ENCODE measurements at places on chromosomes 5 and 9.

GRCh38 chr9:137880160-137880975 is 2.8 kb downstream of the CACNA1B start:
- no peak for DNase-seq

GRCh38 chr9:34123682-34124081 is 2.8 kb downstream of the DCAF12 start:
- no peak for DNase-seq

DNA sequence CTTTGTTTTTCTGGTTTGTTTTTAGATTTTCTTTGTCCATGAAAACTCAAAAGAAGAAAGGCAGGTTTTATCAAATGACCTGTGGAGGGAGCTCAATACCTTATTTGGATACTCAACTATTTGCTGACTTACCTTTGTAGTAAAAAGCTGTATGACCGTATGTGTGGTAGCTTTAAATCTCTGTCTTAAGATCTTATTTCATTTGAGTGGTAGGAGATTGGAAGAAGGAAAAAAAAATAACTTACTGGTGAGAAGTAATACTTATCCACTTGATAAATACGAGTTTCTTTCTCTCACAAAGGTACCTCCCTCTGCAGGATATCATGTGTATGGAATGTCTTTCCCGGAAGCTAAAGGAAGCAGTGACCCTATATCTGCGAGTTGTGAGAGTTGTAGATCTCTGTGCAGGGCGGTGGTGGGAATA is 15.0 kb downstream of the FBXO38 start:
- no peak for DNase-seq

GRCh38 chr9:74100042-74100441 is 397.1 kb upstream of the RORB start:
- DNase-seq = no peak

- no peak for DNase-seq
Observed at GRCh38 chr5:29811914-29812679, 1381.4 kb upstream of the CDH6 start.

- no peak for DNase-seq
Observed at GRCh38 chr5:528629-529511, 4.6 kb upstream of the SLC9A3 start.

DNA sequence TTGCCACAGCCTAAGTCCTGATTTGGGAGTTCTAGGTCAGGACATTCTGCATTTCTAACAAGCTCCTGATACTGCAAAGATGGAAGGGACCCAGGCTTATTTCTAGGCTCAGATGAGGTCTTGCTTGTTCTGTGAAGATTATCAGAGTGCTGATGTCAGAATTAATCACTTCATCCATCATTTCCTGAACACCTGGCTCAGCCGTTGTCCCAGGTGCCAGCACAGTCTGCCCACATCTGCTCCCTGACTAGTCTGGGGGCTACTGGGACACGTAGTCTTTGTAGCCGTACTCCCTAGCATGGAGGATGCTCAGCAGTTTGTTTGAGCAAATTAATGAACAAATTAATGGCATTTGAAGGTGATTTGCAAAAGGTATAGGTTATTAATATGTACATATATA is 17.9 kb upstream of the SPINK4 start:
- DNase-seq = no peak

- DNase-seq = no peak
Observed at GRCh38 chr5:123835421-123835820, 323.4 kb downstream of the CSNK1G3 start.

GRCh38 chr5:150159741-150160179 is 4.1 kb upstream of the PDGFRB start:
- DNase-seq = peak; percentile 82

- no peak for DNase-seq
Observed at GRCh38 chr5:157730900-157731271, 334 bp upstream of the THG1L start.

DNA sequence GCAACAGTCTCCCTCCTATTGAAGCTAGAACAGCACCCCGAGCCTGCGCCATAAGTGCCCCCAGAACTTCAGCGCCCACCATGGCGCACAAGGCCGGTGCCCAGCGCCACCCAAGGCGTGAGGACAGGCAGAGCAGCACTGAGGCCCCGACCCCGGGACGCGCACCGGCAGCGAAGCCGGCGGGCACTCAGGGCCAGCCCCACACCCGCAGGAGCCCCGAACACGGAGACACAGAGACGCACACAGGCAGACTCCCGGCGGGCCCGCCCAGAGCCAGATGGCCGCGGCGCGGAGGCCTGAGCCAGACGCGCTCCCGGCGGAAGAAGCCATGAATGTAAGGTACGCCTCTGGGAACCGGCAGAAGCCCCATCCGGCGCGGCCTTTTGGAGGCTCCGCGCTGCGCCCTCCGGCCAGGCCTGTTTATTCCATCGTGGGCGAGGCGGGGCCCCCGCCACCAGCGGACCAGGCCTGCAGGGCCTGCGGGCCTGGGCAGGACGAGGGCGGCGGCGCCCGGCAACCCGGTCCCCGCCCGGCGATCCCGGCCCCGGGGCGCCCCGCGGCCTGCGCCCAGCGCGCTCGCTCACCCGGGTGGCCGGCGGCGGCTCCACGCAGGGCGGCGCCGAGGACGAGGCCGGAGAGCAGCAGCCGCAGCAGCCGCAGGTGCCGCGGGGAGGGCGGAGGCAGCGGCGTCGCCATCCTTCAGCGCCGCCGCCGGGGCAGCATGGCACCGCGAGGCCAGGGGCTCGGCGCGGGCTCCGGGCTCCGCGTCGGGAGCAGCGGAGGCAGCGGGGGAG is 486 bp downstream of the NPDC1 start:
- peak; percentile 25 for DNase-seq

DNA sequence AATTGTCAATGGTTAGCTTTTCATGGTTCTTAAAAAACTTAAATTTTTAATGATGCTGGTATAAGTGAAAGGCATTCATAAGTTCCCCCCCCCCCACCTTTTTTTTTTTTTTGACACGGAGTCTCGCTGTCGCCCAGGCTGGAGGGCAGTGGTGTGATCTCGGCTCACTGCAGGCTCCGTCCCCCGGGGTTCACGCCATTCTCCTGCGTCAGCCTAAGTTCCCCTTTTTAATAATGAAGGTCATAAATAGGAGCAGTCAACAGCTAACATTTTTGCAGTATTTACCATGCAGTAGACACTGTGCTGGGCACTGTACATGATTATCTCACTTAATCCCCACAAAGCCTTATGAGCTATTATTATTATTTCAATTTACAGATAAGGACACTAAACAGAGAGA is 556.3 kb downstream of the PDE4D start:
- DNase-seq = no peak

- DNase-seq = no peak
Observed at GRCh38 chr5:25688156-25688555, 1043.4 kb upstream of the CDH10 start.

DNA sequence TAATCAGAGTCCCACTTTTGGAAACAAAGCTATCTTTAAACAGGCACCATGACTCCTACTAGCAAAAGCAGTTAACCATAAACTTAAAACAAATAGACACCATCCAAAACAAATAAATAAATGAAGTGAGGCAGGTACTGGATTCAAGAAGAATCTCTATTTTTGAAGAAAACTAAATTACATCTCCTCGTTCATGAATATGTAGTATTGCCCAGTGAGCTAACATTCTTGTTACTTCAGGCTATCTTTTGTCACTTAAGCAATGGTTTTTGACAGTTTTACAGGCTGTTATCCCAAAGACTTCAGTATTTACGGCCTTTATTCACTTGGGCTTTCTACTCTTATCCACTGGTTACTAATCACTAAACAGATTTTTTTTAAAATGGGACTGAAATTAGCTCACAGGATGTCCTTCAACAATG is 242.5 kb downstream of the MLLT3 start:
- no peak for DNase-seq

GRCh38 chr9:107650995-107651394 is 161.4 kb upstream of the KLF4 start:
- DNase-seq = no peak

DNA sequence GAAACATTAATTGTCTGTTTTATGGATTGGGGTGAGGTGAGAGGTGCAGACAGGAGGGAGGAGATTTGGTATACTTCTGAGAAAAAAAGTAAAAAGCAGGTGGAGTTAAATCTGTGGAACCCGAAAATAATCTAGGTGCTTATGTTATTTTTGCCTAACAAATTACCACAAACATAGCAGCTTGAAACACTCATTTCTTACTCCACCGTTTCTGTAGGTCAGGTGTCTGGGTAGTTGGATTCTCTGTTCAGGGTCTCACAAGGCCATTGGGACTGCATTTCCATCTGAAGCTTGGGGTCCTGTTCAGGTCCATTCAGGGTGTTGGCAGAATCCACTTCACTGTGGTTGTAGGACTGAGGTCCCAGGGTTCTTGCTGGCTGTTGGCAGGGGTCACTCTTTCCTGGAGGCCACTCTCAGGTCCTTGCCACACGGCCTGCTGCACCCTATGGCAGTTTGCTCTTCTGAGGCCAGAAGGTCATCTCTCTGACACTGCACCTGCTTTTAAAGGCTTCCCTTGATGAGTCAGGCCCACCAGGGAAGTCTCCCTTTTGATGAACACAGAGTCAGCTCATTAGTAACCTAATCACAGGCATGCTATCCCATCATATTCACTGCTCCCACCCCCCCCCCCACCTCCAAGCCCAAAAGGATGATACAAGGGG is 82.2 kb downstream of the TRIO start:
- no peak for DNase-seq

GRCh38 chr5:87195616-87196015 is 72.1 kb upstream of the RASA1 start:
- DNase-seq = no peak

GRCh38 chr5:154366353-154366752 is 79.4 kb upstream of the SAP30L start:
- peak; percentile 44 for DNase-seq

- DNase-seq = no peak
Observed at GRCh38 chr9:22210936-22211335, 201.8 kb upstream of the CDKN2B start.

GRCh38 chr9:113888336-113888735 is 12.2 kb downstream of the ZNF618 start:
- DNase-seq = peak; percentile 55

- no peak for DNase-seq
Observed at GRCh38 chr9:136119883-136120393, 1.3 kb upstream of the TMEM250 start.

DNA sequence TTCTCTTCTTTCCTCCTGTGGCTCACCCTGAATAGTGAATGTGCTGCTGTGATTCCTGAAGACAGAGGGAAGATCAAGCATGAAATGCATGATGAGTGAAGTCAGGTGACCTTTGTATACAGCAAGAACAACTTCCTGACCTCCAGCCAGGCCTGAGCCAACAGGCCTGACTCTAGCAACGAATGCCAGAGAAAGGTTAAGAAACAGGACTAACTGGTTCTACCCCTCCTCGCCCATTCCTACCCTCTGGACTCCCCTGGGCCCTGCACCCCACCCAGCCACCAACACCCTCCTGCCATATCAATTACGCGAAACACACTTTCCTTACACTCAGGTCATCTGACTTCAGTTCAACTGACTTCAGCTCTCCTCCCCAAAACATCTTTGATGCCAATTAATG is 4.9 kb downstream of the SUSD1 start:
- no peak for DNase-seq

- peak; percentile 58 for DNase-seq
Observed at GRCh38 chr5:39016587-39017275, 57.5 kb downstream of the RICTOR start.

DNA sequence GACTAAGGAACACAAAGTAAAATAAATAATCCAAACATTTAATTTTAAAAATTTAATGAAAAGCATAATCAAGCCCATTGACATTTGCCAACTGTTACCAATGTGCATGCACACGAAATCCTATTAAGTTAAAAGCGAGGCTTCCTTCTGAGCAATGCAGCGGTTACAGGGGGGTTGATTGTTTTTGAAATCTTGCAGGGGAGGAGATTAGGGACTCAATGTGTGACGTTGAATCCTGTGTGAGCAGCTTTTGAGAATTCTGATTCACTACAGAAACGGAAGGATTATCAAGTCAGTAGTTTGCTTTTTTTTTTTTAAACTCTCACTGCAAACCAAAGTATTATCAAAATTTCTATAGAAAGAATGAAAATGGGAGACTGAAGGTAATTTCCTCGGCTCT is 109.5 kb downstream of the PRKACG start:
- DNase-seq = no peak

- peak; percentile 23 for DNase-seq
Observed at GRCh38 chr5:79898611-79899010, 92.5 kb downstream of the MTX3 start.

- DNase-seq = no peak
Observed at GRCh38 chr9:15253786-15254185, 53.2 kb downstream of the TTC39B start.

DNA sequence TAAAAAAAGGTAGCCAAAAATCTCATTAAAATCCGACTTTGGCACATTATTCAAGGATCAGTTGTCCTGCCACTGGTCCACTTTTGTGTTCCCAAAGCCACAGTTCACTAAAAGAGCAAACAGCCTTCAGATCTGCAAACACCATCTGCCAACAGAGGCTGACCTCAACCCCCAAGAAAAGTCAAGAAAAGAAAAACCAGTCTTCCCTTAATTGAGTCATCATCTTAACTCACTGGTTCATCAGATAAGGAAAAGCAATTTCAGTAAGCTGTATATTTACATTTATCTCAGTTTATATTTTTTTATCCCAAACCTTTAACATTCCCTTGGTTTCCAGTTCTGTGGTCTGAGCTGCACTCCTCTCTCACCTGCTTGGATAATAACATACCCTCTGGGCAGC is 21.2 kb downstream of the RASEF start:
- no peak for DNase-seq

DNA sequence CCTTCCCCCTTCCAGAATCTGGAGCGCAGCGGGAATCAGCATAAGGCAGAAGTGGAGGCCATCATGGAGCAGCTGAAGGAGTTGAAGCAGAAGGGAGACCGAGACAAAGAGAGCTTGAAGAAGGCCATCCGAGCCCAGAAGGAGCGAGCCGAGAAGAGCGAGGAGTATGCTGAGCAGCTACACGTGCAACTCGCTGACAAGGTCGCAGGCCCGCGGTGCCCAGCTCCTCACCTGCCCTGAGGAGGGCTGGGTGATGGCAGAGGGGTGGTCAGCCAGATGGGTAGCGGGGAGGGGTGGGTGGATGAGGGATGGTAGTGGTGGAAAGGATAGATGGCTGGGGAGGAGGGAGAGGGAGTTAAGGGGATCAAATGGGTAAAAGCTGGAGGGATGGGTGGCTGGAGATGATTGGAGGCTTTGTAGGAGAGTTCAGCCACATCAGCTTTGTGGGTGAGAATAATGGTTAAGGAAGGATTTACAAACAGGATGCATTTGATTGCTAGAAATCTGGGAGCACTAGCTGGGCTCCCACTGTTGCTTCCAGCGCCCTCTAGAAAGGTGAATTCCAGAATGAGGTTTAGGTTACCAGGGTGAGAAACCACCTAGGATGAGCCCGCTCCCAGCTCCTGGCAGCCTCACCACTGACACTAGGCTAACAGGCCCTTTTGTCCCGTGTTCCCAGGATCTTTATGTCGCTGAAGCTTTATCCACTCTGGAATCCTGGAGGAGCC is 19.7 kb upstream of the GLE1 start:
- no peak for DNase-seq
